ENCODE measurements at places on chromosomes 2 and 18. TPM values are rescaled to one million over a fixed set of nuclear protein-coding genes. Genes with fewer than 3 reads are reported as not detected.

Gene PCARE
- total RNA-seq = not detected

Gene VWA3B
- total RNA-seq = not detected

Gene FAHD2A
- total RNA-seq = 17.2 TPM

Gene G6PC2
- not detected for total RNA-seq

Gene RAPH1
- 31.4 TPM for total RNA-seq

Gene FAM237A
- not detected for total RNA-seq

Gene SLC4A5
- total RNA-seq = 1.2 TPM

Gene ATP6V1B1
- total RNA-seq = 0.18 TPM

Gene SLC25A12
- 17.8 TPM for total RNA-seq

Gene CXCR1
- total RNA-seq = not detected

Gene GPR39
- total RNA-seq = 9.0 TPM

Gene ITGA4
- total RNA-seq = 0.36 TPM

Gene PLGLB2
- not detected for total RNA-seq

Gene RANBP2
- total RNA-seq = 92.1 TPM

Gene DYNC1I2
- total RNA-seq = 72.8 TPM

Gene DSG4
- total RNA-seq = not detected

Gene CD8B2
- not detected for total RNA-seq

All from Panc1 (cell line).